WTC11 (cell line): ENCODE measurements at places on chromosomes 2 and 18. TPM values are rescaled to one million over a fixed set of nuclear protein-coding genes. Genes with fewer than 3 reads are reported as not detected.
A peak's percentile ranks its signal among the peaks of the same experiment; 100 is the strongest.

The CCBE1 gene
- total RNA-seq, result 8.0 to 9.7 TPM (median 9.7 TPM) in 3 replicates

The LCT gene
- 0.02 TPM in 1 of 3 replicates, not detected in the others for total RNA-seq

The DLX1 gene
- total RNA-seq, result not detected in 3 replicates

The ZNF512 gene
- total RNA-seq, result 31.1 to 34.2 TPM (median 33.2 TPM) in 3 replicates

The ACVR1C gene
- total RNA-seq, result 1.1 to 1.6 TPM (median 1.2 TPM) in 3 replicates

DNA sequence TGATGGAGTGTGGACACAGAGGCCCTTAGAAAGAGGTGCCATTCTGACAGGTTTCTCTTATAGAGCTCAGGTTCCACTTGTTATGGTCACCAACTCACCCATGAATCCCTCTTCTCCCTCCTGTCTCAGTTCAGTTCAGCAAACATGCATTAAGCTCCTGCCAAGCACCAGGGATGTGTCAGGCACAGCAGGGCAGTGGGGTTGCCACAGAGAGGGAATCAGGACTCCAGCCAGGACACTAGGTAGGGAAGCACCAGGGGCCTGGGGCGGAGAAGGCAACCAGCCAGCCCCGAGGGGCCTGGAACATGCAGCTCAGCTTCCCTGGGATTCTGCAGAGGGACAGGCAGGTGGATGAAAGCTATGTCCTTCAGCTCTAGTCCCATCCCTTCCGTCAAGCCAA is 44.6 kb downstream of the TOGARAM2 start:
- H3K27me3 ChIP-seq, result no peaks in the 10 kb centered on the region
- H3K4me3 ChIP-seq, result no peak overlapping the region
- no peak overlapping the region for H3K27ac ChIP-seq
- no peaks in the 10 kb centered on the region for H3K4me1 ChIP-seq

- no peaks in the 10 kb centered on the region for H3K36me3 ChIP-seq
- H3K27ac ChIP-seq, result no peak overlapping the region
- no peak overlapping the region for H3K4me3 ChIP-seq
- H3K27me3 ChIP-seq, result no peaks in the 10 kb centered on the region
- peaks cover 8% of the 10 kb centered on the region for H3K4me1 ChIP-seq
Measured at GRCh38 chr2:147001061-147001460, 843.8 kb upstream of the ACVR2A start.

- DNase-seq, result no peak
- H3K27me3 ChIP-seq, result no peaks in the 10 kb centered on the region
- no peaks in the 10 kb centered on the region for H3K4me1 ChIP-seq
- no peak overlapping the region for H3K4me3 ChIP-seq
Measured at GRCh38 chr2:147628971-147629421, 215.8 kb upstream of the ACVR2A start.

DNA sequence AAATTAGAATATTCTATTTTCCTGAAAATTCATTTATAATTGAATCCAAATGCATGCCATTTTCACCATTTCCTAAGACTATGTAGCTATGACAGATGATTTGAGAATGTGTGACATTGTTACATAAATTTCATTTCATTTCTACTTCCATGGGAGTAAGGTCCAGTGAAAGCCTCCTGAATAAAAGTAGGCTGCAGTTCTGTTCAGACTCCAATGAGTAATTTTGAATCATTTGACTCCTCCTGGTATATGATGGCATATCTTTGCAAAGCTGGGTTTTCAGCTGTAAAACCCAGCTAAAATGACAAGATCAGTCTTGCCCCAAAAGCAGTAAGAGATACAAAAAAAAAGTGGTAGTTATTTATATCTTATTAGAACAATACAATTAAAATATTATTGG is 101.0 kb upstream of the DNAJC10 start:
- H3K27me3 ChIP-seq, result no peaks in the 10 kb centered on the region
- no peak for DNase-seq
- H3K4me1 ChIP-seq, result peaks cover 14% of the 10 kb centered on the region
- no peak overlapping the region for H3K4me3 ChIP-seq
- no peaks in the 10 kb centered on the region for H3K36me3 ChIP-seq

GRCh38 chr2:235041221-235041917 is 89.6 kb downstream of the SH3BP4 start:
- H3K27me3 ChIP-seq, result no peaks in the 10 kb centered on the region
- H3K4me3 ChIP-seq, result no peak overlapping the region
- H3K4me1 ChIP-seq, result peaks cover 16% of the 10 kb centered on the region
- H3K36me3 ChIP-seq, result peaks cover 49% of the 10 kb centered on the region
- no peak overlapping the region for H3K27ac ChIP-seq

DNA sequence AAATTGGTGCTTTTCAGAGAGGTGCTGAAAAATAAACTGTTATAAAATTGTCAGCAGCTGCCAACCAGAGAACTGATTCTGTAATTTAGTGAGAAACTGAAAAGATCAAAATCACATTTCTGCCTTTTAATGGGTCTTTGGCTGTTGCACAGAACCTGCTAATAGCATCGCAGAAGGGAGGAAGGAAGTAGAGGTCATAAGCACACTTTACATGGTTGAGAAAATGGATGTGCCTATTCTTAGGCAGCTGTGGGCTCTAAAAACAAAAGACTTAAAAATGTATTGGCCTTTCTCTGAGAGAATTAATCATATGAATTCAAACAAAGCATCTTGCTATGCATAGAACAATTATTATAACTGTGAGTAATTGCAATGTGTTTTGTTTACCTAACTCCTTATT is 1186.9 kb downstream of the DSC3 start:
- H3K36me3 ChIP-seq, result no peaks in the 10 kb centered on the region
- peaks cover 29% of the 10 kb centered on the region for H3K4me1 ChIP-seq
- no peak for DNase-seq
- no peak overlapping the region for H3K4me3 ChIP-seq
- no peaks in the 10 kb centered on the region for H3K27me3 ChIP-seq
- no peak overlapping the region for H3K27ac ChIP-seq

DNA sequence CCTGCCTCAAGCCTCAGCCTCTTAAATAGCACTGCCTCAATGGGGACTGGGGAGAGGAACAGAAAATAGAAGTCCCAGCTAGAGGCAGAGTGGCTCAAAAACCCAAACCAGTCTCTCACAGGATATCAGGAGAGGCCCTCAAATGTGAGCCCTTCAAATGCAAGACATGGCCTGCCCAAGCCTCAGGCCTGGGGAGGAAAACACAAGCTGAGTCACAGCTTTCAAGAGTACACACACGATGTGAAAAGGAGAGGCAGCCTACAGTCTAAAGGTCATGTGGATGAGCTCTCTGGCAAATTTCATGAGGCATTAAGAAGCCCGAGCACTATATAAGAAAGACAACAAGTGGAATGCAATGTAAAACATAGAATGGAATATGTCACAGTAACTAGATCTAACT is 316.6 kb upstream of the MEX3C start:
- peaks cover 14% of the 10 kb centered on the region for H3K36me3 ChIP-seq
- 0 out of 2 replicates have a peak, but pooled peaks cover 4% of the 10 kb centered on the region for H3K4me1 ChIP-seq
- H3K4me3 ChIP-seq, result no peak overlapping the region
- H3K27ac ChIP-seq, result no peak overlapping the region

GRCh38 chr2:191840921-191841320 is 6.0 kb downstream of the CAVIN2 start:
- no peaks in the 10 kb centered on the region for H3K27me3 ChIP-seq
- H3K4me3 ChIP-seq, result no peak overlapping the region
- peaks cover 28% of the 10 kb centered on the region for H3K4me1 ChIP-seq
- no peak for DNase-seq
- no peak overlapping the region for H3K27ac ChIP-seq
- no peaks in the 10 kb centered on the region for H3K36me3 ChIP-seq

DNA sequence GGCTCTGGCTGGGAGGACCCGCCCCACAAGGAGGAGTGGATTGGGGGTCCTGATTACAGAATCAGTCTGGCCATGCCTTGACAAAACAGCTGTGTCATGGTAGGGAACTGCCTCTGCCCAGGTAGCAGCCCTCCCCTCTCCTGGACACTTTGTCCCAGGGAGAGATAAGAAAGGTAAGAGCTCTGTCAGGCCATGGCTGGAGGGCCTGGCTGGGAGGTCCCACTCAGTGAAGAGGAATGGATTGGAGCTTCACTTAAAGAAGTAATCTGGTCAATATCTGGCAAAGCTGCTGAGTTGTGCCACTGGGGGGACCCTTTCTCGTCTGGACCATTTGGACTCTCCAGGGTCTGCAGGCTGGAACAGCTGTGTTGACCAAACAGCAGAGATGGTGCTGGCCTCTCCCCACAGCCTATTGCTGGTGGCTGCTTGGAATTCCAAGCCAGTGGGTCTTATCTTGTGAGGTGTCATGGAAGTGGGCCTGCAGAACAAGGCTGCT is 75.4 kb downstream of the EPC2 start:
- no peak overlapping the region for H3K4me3 ChIP-seq
- no peaks in the 10 kb centered on the region for H3K27me3 ChIP-seq
- peaks cover 60% of the 10 kb centered on the region for H3K4me1 ChIP-seq
- no peak overlapping the region for H3K27ac ChIP-seq
- DNase-seq, result no peak

- no peak overlapping the region for H3K27ac ChIP-seq
- H3K4me3 ChIP-seq, result no peak overlapping the region
- H3K4me1 ChIP-seq, result peaks cover 5% of the 10 kb centered on the region
Measured at GRCh38 chr2:40360652-40361051, 91.2 kb downstream of the SLC8A1 start.

GRCh38 chr2:74671479-74671878 is 17.4 kb downstream of the SEMA4F start:
- no peaks in the 10 kb centered on the region; the same call in 1 of the 2 replicates for H3K27me3 ChIP-seq
- H3K4me3 ChIP-seq, result no peak overlapping the region
- no peak overlapping the region for H3K27ac ChIP-seq
- H3K36me3 ChIP-seq, result 0 out of 2 replicates have a peak, but pooled peaks cover 4% of the 10 kb centered on the region
- DNase-seq, result no peak

DNA sequence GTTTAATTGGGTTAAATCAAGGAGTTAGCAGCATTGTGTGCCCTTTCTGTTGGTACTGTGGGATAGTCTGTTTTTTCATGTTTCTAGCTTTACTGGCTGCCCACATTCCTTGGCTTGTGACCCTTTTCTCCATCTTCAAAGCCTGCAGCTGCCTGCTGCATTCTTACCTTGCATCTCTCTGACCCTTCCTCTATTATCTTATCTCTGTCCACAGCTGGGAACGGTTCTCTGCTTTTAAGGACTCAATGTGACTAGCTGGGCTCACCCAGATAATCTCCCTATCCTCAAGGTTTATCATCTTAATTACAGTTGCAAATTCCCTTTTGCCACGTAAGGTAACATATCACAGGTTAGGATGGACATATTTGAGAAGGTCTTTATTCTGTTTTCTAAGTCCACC is 199.7 kb downstream of the KCNS3 start:
- no peaks in the 10 kb centered on the region for H3K4me1 ChIP-seq
- no peak for DNase-seq
- no peak overlapping the region for H3K4me3 ChIP-seq

DNA sequence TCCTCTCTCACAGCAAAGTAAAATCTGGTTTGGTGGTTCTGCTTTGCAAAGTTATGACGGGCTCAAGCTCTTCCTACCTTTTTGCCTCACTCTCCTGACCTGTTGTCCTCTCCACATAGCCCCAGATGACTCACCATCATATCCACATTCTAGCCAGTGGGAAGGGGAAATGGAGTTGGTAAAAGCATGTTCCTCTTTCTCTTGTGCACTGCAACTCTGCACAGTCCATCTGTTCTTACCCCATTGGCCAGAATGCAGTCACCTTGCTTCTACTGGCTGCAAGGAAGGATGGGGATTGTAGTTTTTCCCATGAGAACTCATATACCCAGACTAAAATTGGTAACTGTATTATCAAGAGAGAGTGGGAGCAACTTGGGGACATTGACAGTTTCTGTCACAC is 50.4 kb upstream of the SMIM21 start:
- no peak for DNase-seq
- no peak overlapping the region for H3K4me3 ChIP-seq
- H3K27me3 ChIP-seq, result no peaks in the 10 kb centered on the region
- peaks cover 15% of the 10 kb centered on the region for H3K36me3 ChIP-seq
- H3K4me1 ChIP-seq, result peaks cover 16% of the 10 kb centered on the region

DNA sequence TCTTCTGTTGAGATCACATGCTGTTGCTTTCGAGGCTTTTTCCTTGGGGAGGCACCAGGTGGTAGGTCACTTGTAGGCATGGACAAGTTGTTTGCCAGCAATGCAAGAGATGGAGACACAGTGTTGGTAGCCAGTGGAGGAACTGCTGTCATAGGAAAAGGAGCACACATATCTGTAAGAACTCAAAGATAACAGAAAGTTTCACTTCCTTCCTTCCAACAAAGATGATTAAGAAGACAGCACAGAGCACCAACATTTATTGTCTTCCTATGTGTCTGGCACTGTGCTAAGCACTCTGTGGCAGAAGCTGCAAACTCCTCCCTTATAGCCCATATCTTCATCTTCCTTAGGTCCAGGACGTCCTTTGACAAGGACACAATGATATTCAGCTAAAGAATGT is 64.5 kb upstream of the AMMECR1L start:
- no peak overlapping the region for H3K4me3 ChIP-seq
- H3K27me3 ChIP-seq, result no peaks in the 10 kb centered on the region
- H3K4me1 ChIP-seq, result no peaks in the 10 kb centered on the region
- H3K36me3 ChIP-seq, result peaks cover 51% of the 10 kb centered on the region
- DNase-seq, result no peak
- no peak overlapping the region for H3K27ac ChIP-seq

DNA sequence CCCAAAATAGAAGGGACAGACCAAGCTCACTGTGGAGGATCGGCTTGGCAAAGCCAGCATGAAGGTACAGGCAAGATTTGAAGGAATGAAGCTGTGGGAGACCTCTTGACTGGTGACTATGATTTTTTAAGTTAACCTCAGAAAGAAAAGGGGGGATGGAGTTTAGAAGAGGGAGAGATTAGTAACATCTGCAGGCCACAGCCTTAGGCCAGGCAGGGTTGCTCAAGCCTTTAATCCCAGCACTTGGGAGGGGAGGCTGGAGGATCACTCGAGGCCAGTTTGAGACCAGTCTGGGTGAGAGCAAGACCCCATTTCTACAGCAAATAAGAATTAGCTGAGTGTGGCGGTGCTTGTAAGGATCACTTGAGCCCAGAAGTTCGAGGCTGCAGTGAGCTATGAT is 46.6 kb downstream of the ZNF532 start:
- H3K36me3 ChIP-seq, result peaks cover 5% of the 10 kb centered on the region; the same call in 1 of the 2 replicates
- H3K27ac ChIP-seq, result peak overlapping the region; percentile 62
- DNase-seq, result no peak
- peaks cover 90% of the 10 kb centered on the region for H3K4me1 ChIP-seq
- peak overlapping the region; percentile 1; the same call in 1 of the 2 replicates for H3K4me3 ChIP-seq
